ENCODE measurements at places on chromosomes 1 and 21.

- DNase-seq: peak; percentile 86
Observed at GRCh38 chr21:14737922-14738321, 191.8 kb upstream of the SAMSN1 start.

DNA sequence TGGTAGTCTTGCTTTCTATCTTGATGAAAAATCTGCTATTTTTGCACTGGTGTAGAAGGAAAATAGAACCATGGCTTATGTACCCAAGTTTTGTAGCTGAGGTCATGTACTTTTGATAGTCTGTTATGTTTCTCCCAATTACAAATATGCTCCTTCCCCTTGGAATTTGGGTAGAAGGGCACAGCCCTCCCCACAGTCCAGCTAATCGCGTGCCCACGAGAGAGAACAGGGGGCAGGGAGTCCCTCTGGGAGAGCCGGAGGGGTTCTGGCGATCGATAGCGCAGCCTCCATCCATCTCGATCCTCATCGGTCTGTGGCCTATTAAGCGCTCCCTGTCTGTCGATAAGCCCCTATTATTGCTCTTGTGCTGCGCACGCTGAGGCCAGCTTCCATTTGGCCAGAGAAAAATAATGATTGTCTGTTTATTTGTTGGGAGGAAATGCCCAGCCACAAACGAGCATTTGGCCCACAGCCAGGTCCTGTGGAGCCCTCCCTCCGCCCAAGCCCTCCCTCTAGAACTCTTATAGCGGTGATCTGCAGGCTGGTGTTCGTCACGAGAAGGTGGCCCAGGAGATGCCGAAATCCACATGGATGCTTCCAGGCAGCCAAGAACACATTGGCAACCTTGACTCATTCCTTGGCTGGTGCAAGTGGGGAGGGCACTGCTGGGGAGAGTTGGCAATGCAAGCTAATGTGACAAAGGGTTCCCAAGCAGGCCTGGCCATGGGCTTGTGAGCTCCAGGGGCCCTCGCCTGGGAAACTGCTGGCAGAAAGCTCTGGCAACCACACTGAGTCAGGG lies 134.7 kb upstream of the TNR start:
- DNase-seq: no peak

- no peak for DNase-seq
Observed at GRCh38 chr1:184376369-184376768, 10.5 kb upstream of the C1orf21 start.

DNA sequence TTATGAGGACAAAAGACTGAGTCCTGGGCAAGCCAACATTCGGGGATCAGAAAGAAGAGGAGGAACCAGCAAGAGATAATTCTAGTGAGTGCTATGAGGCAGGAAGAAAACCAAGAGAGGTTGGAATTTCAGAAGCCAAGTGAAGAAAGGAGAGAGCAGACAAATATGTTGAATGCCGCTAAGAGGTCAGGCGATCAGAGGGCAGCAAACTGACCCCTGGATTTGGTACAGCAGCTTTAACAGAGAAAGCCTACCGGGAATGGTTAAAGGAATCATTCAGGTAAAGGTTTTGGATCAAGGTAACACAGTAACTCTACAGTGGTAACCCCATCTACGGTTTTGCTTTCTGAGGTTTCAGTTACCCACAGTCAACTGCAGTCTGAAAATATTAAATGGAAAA lies 5.4 kb downstream of the CLCC1 start:
- DNase-seq: no peak

- no peak for DNase-seq
Observed at GRCh38 chr1:94142022-94142421, 21.1 kb upstream of the ABCA4 start.

DNA sequence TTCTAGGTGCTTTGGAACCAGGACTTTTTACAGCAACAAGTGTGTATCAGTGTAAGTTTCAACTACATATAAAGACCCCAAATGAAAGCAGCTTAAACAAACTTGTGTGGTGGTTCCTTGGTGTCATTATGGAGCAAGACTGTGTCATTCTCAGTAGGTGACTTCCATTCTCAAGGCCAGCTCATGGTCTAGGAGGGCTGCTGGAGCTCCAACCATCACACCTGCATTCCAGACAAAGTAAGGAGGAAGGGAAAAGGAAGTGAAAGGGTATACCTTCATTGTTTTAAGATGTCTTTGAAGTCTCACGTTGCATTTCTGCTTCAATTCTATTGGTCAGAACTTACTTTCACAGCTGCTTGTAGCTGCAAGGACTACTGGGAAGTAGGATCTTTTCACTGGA lies 188.6 kb downstream of the C1orf94 start:
- DNase-seq: no peak

DNA sequence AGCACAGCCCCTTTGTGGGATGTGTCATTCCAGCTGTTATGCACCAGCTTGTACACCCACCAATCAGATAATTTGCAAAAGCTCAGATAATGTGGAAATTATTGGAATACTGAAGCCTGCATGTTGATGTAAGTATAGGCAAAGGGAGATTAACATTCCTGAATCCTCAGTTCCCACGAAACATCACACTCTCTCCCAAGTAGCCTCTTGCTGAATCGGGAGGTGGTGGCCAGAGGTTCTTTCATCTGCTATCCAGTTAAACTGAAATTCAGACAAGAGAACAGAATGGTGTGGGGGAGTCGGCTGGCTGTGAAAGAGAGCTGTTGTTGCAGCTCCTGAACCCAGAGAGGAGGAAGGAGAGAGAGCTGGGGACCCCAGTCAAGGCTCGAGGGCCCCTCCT lies 170.9 kb downstream of the ZBTB18 start:
- DNase-seq: no peak

GRCh38 chr1:153985341-153985912 lies 712 bp downstream of the RAB13 start:
- peak; percentile 64 for DNase-seq

DNA sequence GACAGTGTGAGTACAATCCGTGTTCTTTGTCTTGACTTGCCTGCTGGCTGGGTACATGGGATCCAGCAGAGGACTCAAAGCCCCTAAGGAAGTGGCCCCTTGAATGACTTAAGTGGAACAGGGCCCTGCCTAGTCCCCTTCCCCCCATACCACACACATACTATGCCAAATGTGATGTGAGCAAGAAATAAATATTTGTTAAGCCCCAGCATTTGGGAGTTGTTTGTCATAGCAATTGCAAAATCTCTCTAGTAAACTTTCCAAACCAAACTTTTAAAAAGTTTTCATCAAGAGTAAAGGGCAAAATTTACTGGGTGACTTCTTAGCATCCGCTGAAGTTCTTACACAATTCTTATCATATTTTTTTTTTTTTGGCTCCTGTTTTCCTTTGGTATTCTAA lies 32.5 kb upstream of the CACHD1 start:
- DNase-seq: no peak

DNA sequence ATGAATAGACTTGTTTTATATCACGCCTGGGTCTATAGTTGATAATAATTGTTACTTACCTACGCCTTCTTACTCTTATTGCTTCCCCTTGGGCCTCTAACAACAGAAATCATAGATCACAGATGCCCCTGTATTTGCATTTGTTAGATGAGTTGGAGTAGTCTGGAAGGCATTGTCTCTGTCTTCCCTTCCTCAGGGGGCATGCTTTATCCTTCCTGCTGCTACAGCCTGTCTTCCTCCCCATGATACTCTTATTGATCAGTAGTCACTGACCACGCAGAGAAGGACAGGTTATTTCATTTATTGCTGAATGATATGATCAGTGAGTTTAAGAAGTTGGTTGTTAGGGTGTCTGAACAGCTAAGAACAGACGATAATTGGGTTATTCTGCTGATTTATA lies 98.4 kb downstream of the DNM3 start:
- DNase-seq: no peak

GRCh38 chr1:46171351-46171750 lies 3.5 kb upstream of the TSPAN1 start:
- no peak for DNase-seq

DNA sequence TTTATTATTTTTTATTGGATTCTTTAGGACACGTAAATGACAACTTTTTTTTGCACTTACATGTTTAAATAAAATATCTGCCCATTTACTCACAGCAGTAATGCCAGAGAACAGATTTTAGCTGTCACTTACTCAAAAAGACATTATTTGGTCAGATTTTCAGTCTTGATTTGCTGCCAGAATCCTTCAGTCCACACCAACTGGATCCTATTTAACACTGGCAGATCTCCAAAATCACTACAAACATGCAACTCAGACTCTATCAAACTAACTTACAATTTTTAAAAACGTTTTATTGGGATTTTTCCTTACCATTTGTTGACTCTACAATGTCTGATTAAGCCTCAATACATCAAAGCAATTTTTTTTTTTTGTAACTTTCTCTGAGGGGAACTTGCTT lies 11.1 kb downstream of the ATP6V1G3 start:
- no peak for DNase-seq

DNA sequence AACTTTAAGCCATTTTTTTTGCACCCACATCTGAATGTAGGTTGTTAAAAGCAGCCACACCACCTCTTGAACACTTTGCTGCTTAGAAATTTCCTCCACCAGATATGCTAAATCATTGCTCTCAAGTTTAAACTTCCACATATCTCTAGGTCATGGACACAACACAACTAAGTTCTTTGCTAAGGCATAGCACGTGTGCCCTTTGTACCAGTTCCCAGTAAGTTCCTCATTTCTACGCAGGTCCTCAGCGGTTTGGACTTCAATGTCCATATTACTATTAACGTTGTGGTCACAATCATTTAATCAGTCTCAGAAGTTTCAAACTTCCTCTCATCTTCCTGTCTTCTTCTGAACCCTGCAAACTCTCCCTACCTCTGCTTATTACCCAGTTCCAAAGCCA lies 661.6 kb upstream of the PKN2 start:
- DNase-seq: peak; percentile 82

- no peak for DNase-seq
Observed at GRCh38 chr1:224784265-224785039, 145.0 kb upstream of the DNAH14 start.

DNA sequence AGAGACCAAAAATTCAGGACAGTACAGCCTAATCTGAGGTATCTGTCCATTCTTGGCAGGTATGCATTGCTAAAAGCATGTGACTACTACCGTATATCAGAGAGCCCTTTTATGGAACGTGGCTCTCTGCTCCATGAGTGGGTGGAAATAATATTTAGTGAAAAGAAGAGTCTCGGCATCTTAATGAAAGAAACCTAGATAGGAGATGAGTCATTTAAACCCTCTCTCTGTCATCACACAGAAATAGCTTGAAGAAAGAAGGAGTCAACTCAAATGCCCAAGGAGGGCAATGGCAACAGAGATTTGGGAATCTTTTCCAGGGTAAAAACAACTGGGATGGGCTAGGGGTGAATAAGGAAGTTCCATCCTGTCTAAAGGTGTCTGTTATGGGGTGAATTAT lies 528.2 kb downstream of the SMYD3 start:
- DNase-seq: no peak

DNA sequence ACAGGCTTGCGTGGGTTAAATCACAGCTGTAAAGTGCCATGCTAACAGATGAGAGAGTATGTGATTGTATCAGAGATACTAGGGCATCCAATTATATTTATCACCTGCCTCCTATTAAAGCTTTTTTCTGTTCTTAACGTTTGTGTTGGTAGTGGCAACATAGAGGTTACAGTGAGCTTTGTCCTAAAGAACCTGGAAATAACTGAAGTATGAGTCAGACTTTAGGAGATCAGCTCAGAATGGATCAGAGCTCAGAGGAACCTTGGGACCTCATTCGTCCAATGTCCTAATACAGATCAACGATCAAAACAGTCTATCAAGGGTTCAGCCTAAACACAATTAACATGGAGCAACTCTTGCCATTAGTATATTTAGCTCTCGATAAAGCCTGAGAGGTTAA lies 81.0 kb downstream of the RGS7 start:
- DNase-seq: no peak

DNA sequence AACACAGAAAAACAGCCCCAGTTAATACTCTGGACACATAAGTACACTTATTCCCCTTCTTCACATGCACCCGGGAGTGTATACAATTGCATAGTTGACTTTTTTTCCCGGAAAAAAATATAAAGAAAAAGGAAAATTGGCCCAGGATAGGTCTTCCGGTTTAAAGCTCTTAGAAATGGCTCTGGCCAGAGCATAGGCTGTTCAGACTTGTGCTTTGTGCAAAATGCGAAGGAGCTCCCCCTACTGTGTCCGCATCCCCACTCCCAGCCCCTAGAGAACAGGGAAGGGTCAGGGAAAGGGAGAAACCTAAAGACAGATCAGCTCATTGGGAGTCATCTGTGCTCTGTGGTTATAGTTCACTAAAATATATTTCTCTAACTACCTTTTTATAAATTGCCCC lies 5.5 kb upstream of the MTMR11 start:
- no peak for DNase-seq

- DNase-seq: peak; percentile 41
Observed at GRCh38 chr1:153525088-153525728, 10.6 kb downstream of the S100A6 start.

DNA sequence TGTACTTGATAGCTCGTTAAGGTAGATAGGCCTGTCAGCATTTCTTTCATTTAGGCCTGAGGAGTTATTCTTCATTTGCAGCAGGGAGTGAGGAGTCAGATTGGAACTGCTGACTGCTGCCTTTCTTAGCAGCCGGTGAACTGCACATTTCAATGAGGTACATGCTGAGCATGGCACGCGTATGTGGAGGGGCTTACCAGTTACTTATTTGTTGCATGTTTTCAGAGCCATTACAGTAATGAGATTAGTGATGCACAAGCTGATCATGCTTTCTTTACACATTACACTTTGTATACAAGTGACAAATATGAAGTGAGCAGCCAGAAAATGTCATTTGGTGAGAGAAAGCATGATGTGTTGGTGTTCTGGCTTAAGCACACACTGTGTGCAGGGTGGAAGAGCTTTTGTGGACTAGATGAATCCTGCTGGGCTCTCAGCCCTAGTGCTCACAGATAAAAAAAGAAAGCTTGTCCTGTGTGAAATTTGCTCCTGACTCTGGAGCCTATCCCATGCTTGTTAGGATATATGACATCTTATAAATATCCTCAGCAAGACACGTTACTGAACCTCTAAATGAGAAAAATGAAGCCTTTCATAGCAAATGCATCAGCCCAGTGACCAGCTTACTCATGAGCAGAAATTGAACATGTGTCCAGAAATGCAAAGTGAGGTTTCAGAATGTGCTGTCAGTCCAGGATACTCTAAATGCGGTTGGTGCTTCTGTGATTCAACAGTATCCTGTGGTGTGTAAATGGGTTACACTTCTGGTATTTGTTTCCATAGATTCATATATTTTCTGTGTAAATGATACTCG lies 574.7 kb upstream of the ADGRL2 start:
- DNase-seq: no peak

DNA sequence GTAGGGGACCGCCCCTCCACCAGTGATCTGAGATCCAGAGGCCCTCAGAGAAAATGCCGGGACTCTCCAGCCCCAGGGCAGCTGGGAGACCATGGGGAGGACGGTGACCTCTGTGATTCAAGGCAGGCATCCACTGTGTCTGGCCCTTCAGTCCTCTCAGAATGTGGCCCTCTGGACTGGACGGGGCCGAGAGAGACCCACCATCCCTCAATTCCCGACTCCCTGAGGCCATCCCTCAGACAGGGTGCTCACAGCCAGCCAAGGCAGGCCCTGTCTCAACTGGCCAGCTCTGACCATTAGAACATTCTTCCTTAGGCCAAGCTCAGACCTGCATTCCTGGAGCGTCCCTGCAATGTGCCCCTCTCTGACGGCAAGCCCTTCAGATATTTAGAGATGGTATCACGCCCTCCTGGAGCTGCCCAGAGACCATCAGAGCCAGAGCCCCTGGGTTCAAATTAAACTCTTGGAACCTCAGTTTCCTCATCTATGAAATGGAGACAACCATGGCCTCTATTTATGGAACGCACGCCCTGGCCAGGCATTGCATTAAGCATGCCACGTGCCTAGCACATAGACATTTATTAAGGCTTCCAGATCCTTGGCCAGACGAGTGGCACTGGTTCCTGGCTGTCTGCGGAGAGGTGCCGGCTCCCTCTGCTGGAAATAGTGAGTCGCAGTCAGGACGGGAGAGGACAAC lies 9.6 kb upstream of the EPS8L3 start:
- DNase-seq: peak; percentile 96

All from hematopoietic multipotent progenitor cell treated with erythropoietin and hydrocortisone succinate and interleukin-3 and kit ligand, for 4 days (in vitro differentiated cells).